Stimulated activated CD8-positive, alpha-beta memory T cell treated with anti-CD3 and anti-CD28 coated beads, Interleukin-15, amount 100 ng/mL, for 48 hours (primary cell): ENCODE measurements at places on chromosomes 3 and 15.

DNA sequence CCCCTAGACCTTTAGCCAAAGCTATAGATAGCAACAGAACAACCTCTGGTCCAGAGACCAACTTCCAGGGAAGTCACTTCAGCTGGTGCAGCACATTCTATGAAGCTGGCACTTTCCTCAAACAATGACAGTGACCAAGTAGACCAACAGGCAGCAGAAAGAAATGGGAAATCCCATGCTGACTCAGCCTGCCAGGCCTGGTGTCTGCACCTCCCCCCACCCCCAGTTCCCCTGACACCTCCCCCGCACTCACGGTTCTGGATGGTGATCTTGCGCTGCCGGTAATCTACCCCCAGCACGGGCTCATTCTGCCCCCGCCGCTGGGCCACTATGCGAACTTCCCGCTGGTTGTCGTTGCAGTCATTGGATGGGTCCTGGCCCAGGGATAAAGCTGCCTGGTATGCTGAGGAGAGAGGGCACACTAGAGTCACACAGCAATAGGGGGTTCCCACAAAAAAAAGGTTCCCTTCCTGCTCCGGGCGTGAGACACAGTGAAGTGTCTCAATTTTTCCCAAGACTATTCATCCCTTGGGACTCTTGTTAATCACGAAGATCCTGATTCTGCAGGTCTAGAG, 17.0 kb downstream of the ILDR1 start:
- DNase-seq = peak; percentile 6

DNA sequence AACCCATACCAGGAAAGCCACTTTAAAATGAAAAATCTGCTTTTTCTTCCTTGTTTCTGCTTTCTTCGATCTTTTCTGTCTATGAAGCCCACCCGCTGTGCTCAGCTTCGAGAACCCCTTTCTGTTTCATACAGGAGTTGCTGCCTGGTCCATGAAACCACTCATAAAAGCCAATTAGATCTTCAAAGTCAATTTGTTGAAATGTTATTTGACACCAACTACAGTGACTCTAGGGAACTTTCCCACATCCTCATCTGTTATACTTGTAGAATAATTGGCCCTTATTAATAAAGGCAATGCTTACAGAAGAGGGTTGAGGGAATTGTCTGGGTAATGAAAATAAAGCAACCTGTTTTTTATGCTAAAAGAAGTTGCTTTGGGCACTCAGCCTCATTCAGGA, 523.6 kb downstream of the OCA2 start:
- DNase-seq = no peak

DNA sequence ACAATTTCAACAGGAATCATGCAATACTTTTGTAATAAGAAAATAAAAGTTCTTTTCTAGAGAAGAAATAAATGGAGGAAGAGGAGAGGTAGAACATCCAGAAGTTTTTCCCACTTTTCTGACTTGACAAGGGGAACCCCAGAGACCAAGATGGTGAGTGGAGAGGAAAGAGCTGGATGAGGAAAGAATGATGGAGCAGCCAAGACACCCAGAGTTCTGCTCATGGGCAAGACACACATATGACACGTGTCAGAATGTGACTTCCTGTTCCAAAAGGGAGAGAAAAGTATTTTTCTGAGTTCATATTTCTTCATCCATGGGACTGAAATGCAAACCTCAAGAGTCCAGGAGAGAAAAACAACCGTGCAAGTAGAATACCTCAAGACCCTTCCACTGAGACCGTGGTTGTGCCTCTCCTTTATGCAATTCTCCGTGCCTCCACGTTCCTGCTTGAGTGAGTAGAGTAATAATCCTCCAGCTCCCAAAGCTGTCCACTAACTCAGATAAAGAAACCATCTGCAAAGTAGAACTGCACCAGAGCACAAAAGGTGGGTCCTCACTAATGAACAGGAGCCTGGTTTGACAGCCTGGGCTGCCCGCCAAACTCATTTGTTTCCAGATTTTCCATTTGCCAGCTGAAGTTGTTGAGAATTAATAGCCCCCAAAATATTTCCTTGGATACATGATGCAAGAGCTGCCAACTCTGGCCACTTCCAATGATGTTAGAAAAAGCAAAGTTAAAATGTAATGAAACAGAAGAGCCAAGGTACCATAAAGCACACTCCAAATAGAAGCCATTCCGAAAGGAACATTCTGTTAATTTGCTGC, 272.6 kb upstream of the IGF1R start:
- DNase-seq = no peak

DNA sequence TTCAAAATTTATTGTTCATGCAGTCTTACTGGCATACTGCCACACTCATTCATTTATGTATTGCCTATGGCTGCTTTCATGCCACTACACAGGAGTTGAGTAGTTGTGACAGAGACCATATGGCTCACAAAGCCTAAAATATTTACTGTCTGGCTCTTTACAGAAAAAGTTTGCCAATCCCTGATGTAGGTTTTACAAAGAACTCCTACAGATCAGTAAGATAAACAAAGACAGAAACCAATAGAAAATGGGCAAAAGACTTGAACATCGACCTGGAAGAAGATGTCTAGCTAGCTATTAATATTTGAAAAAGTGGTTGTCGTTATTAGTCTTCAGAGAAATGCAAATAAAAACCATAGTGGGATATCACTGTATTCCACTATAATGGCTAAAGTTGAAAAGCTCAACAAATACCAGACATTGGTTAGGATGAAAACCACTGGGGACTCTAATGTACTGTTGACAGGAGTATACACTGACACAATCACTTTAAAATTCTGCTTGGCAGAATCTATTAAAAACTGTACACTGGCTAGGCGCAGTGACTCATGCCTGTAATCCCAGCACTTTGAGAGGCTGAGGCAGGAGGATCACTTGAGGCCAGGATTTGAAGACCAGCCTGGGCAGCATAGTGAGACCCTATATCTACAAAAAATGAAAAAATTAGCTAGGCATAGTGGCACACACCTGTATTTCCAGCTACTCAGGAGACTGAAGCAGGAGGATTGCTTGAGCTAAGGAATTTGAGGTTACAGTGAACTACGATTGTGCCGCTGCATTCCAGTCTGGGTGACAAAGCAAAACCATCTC, 87.7 kb downstream of the NEO1 start:
- no peak for DNase-seq

DNA sequence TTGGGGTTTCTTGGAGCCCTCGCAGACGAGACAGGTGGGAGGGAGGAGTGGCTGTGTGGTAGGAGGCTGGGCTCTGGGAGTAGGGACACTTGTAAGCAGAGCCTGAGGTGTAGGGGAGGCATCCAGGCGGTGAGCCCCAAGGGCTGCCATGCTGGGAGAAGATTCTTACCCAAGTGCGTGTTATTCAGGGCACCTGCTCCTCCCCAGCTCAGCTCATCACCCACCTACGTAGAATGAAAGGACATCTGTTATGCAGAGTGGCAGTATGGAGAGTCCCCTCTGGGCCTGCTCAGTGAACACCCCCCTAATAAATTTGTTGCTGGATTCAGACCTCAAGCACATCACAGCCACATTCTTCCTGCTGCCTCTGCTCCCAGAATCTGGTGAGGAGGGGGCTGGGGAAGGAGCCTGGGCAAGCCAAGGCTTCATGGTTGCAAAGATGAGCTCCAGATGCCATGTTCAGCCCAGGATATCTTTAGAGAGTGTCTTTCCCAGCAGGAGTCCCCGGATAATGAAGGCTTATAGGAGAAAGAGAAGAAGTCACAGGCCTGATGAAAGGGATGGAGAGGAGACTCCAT, 261.8 kb downstream of the EPHB1 start:
- no peak for DNase-seq

- DNase-seq = no peak
Observed at GRCh38 chr3:108599677-108600409, 10.3 kb downstream of the DZIP3 start.
